NT2/D1 (cell line): ENCODE measurements at places on chromosomes 4 and X.

- DNase-seq: no peak
These were observed 239.0 kb downstream of the SLITRK2 start for GRCh38 chrX:146056511-146057081.

DNA sequence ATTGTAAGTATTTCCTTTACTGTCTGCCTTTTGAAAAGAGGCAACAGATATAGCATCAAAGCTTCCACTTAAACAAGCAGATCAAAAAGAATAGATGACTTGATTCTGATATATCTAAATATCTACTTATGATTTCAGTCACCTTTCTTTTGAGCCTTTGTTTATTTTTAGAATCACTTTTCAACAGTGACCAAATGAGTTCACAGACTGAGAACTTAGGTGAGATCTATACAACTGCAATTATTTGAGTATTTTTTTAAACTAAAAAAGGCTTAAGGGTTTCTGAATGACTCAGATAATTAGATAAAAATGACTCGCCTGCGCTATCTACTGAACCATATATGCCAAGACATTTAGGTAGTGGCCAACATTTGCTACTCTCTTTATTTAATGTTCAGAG is 166.7 kb upstream of the KCNIP4 start:
- no peak for DNase-seq

- DNase-seq: no peak
These were observed 96.7 kb upstream of the NKX1-1 start for GRCh38 chr4:1502976-1503375.

DNA sequence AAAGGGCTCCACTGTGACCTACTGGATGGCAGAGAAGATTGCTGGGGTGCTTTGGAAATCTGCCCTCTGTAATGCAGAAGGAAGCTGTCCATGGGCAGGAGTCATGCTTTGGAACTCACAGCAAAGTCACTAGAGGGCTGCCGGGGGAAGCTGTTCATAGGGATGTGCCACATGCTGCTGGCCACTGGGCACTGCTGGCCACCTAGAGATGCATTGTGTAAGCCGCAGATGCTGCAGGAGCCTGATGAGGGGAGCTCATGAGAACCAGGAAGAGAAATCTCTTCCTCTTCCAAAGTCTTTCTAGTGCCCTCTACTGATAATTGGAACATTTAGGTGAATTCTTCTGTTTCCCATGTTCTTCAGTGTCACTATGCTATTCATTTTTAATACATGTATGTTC is 31.2 kb upstream of the UXT start:
- DNase-seq: no peak

- DNase-seq: no peak
These were observed 41.8 kb upstream of the IQSEC2 start for GRCh38 chrX:53323196-53323595.

- DNase-seq: no peak
These were observed 16.7 kb downstream of the ATP5ME start for GRCh38 chr4:657338-657833.

DNA sequence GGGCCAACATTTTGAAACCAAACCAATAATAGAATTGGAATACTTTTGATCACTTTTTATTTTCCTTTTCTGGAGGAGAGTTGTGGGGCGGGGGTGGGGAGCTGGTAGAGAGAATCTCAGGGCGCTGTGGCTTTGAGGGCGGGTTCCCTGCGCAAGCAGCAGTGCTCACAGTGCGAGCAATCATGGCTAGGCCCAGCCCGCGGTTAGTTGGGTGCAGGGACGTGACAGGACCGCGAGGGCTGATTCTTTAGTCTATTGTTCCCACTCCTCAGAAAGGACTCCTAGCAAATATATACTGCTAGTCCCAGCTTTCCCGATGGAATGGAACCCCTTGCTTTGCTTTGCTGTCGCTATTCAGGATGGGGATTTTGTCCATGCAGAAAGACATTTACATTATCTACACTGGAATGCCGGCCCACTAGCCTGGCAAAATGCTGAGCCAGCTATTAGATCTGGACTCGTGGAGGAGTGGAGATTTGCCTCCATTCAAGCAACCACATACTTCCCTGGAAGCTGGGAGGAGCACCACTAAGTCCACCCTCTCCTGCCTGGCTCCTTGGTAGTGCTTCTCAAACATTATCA is 23.9 kb upstream of the APLN start:
- no peak for DNase-seq

GRCh38 chr4:67744561-67745283 is 9.5 kb downstream of the GNRHR start:
- no peak for DNase-seq

- no peak for DNase-seq
These were observed 152.9 kb downstream of the NHS start for GRCh38 chrX:17527922-17528321.

- peak; percentile 28 for DNase-seq
These were observed 214.6 kb upstream of the MAB21L2 start for GRCh38 chr4:150367326-150367725.

GRCh38 chr4:48979914-48980579 is 6.0 kb upstream of the CWH43 start:
- no peak for DNase-seq

GRCh38 chr4:88522702-88523324 is 763 bp downstream of the PYURF start:
- DNase-seq: no peak

GRCh38 chr4:189021831-189022230 is 882.6 kb downstream of the TRIML1 start:
- DNase-seq: no peak

DNA sequence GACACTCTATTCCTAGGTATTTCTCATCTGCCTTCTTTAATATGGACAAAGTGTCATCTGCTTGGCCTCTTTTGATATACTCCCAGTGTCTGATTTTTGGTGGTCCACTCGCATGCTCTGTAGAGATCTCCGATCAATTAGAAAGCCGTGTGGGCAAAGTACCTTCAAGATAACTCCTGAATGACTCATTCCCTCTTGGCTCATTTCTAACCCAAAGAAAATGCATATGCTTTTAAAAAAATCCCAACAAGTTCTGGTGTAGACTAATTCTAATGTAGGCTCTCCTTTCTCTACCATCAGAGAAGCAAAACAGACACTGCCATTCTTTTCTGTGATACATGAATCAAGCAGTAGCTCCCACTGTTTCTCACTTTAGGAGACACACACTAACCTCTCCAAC is 714.9 kb upstream of the ADGRL3 start:
- no peak for DNase-seq

DNA sequence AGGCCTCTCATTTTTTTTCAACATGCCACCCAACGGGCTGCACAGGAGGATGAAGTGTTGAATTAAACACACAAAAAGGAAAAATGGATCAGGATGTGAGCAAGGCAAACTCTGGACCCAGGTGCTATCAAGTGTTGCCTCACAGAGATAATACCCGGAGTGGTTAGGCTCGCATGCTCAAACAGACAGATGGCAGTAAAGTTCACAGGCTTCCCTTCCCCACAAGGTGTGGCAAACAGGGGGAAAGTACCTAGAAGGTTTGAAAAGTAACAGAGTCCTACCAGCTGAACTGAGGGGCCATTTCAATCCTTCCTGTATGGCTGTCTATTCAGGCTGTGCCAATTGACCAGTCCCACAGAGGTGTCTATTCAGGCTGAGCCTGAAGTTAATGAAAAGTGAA is 123.9 kb upstream of the GC start:
- DNase-seq: no peak

- DNase-seq: no peak
These were observed 108.3 kb downstream of the APBB2 start for GRCh38 chr4:41106081-41106480.

DNA sequence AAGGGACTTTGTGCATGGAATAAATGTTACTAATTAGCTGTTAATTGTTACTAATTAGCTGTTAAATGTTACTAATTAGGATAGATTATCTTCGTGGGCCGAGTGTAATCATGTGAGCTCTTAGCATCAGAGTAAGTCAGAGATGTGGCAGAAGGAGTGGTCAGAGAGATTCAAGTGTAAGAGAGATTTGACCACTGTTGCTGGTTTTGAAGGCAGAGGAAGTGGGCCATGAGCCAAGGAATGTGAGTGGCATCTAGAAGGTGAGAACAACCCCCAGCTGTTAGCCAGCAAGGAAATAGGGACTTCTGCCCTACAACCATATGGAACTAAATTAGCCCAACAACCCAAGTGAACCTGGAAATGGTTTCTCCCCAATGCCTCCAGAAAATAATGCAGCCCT is 28.2 kb downstream of the ODAPH start:
- no peak for DNase-seq

DNA sequence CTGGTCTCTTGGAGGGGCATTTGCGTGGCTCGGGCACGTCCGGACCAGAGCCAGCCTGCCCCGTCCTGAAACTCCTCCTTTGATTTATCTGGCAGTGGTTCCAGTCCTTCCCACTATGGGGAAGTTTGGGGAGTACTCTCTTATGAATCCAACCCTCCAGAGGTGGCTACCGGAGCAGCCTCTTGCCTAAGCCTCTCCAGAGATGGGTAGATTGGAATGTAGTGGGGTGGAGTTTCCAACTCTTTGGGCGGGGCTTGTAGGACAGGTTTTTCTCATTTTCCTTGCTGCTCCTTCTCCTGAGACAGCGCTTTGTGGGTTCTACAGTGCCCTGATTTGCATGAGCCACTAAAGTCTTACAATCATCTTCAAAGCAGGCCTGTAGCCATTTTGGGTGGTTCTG is 60.1 kb upstream of the XAGE1B start:
- no peak for DNase-seq

GRCh38 chrX:13254076-13254785 is 65.6 kb downstream of the ATXN3L start:
- no peak for DNase-seq

DNA sequence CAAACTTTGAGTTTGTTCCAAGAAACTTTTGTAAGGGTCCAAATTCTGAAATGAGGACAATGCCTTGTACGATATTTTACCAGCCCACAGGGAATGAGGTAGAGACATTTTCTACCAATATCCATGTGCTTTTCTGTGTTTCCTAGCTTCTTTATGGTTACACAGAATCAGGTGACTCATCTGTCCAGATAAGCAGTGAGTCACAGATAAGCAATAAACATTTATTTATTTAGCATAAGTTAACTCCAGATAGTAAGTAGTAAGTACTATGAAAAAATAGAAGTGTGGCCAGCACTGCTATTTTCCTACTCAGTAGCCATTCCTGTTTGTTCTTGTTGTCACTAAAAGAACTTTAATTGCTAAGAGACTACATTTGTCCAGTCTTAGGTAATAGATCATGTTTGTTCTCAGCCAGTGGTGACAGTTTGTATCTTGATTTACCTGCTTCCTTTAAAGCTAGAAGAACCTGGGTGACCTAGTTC is 7.4 kb downstream of the AFF1 start:
- no peak for DNase-seq

GRCh38 chrX:8304668-8305067 is 133.6 kb upstream of the VCX2 start:
- no peak for DNase-seq

DNA sequence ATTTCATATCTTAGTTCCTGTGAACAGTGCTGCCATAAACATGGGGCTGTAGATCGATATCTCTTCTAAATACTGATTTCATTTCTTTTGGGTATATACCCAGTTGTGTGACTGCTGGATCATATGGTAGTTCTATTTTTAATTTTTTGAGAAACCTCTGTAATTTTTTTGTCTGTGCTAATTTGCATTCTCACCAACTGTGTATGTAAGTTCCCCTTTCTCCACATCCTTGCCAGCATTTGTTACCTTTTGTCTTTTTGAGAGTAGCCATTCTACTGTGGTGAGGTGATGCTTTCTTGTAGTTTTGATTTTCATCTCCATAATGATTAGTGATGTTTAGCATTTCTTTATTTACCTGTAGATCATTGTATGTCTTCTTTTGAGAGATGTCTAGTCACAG is 2086.5 kb upstream of the TENM3 start:
- DNase-seq: no peak

DNA sequence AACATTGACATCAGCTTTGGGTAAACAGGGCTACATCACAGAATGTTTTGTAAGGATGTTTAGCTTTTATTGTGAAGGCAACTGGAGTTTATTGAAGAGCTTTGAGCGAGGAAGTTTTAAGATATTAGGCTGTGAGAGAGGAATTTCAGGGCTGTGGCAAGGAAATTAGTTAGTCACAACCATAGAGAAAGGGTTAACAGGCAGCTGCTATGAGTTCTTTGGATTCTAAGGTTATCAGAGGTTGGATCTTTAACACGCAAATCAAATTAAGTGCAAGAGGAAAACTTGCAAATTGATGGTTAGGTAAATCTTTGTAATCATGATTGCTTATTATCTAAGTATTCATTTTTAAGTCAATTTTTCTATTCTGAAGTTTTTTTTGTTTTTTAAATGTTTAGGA is 156.0 kb downstream of the UGT8 start:
- DNase-seq: no peak

DNA sequence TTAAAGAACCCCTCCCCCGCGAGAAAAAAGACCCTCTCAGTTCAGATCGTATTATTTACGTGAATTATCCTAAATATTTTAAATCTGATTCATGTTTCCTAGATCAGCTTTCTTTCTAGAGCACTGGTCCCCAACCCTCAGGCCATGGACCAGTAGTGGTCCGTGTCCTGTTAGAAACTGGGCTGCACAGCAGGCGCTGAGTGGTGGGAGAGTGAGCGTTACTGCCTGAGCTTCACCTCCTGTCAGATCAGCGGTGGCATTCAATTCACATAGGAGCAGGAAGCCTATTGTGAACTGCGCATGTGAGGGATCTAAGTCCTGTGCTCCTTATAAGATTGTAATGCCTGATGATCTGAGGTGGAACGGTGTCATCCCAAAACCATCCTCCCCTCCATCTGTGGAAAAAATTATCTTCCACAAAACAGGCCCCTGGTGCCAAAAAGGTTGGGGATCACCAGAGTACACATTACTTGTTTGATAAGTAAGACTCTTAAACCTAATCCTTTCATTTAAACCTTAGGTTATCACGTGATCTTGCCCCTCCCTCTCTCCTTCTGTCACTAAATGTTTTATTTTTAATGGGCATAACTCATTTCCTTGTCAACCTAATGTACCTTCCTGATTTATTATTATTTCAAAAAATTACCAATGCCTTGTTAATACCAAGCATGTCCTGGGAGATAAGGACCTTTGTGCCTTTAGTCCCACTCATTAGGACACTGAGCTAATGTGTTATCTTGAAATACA is 442.9 kb downstream of the TLL1 start:
- DNase-seq: no peak

GRCh38 chr4:175703956-175704600 is 108.0 kb downstream of the GPM6A start:
- no peak for DNase-seq

DNA sequence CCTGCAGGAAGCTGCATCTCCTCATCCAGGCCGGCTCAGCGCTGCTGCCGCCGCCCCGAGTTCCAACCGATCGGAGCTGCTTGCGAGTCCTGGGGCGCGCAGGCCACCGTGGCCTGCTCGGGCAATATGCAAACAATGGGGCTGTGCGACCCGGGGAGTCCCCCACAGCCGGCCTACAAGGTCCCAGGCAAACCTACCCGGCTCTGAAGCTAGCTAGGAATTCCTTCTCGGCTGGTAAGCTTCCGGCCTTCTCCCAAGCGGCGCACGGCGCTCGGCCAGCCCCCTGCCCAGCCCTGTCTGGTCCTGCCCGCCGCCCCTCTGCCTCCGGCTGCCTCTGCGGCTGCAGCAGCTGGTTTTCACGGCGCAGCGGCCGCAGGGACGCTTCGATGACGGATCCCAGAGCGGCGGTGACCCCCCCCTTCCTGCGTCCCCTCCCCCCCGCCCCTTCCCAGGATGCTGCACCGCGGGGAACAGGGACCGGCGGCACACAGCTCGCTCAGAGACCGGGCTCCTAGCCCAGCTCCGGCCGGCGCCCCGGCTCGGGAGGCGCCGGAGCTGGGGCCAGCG is 59.4 kb downstream of the TSC22D3 start:
- DNase-seq: no peak

- no peak for DNase-seq
These were observed 429.1 kb upstream of the FRG1 start for GRCh38 chr4:189511581-189511980.
